ENCODE measurements at places on chromosomes 13 and 19.
A peak's percentile ranks its signal among the peaks of the same experiment; 100 is the strongest.

DNA sequence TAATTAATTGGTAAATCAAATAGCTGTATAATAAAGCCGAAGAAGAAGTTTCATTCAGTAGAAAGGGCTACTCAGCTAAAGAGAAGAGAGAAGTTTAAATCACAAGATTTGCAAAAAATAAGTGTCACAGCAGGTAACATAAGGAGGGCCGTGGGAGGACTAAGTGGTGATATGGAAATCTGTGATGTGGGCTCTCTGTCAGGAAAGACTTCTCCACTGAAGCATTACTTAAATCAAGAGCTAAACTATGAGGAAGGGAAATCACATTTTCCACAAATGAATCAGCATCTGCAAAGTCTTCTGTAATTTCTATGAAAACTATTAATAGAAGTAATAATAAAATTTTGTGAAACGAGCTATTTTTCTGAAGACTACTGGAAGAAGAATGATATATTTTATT lies 153.8 kb downstream of the PCDH9 start:
- no peak for DNase-seq

DNA sequence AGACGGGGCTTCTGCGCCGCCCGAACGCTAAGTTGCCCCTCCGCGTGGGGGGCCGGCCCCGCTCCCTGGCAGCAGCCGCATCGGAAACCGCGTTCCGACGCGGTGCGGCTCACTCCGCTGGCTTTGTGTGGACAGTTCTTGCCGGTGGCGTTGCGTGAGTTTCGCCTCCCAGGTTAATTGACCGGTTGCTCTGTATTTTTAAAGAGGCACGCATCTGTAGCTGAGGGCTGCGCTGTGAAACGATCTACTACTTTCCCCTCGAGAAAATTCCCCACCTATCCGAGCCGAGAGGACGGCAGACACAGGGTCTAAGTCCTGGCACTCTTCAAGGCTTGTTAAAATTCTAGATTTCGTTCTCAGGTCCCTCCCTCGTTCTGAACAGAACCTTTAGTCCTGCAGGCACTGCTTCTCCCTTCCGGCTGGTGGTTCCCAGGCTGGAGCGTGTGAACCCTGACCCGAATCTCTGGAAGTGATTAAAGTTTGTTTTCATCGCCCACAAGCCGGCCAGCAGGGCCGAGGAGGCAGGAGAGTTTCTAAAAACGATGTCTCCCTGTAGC lies 933 bp downstream of the ARHGEF7 start:
- DNase-seq: no peak

- DNase-seq: no peak
These were observed 81.9 kb downstream of the SLC6A16 start for GRCh38 chr19:49243129-49243528.

GRCh38 chr13:74093691-74094090 lies 40.5 kb downstream of the KLF12 start:
- DNase-seq: no peak

GRCh38 chr19:19459073-19459472 lies 53.6 kb downstream of the GATAD2A start:
- DNase-seq: no peak

- no peak for DNase-seq
These were observed 52.8 kb downstream of the ZNF823 start for GRCh38 chr19:11685676-11686650.

DNA sequence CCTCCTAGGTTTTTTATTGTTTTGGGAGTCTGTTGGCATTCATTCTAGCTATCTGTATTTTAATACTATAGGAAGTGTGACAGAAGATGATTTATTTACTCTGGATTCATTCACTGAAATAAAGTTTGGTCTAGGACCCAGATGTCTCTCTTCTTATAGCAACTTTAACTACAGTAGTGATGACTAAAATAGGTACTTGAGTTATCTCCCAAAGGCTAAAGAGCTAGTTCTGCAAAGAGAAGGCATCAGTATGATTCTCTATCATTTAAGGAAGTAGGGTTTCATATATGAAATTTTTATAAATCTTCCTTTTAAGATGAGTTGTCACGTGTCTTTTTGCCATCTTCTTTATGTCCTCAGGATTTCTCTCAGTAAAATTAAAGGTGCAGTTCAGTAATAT lies 507.4 kb downstream of the KCTD12 start:
- no peak for DNase-seq

DNA sequence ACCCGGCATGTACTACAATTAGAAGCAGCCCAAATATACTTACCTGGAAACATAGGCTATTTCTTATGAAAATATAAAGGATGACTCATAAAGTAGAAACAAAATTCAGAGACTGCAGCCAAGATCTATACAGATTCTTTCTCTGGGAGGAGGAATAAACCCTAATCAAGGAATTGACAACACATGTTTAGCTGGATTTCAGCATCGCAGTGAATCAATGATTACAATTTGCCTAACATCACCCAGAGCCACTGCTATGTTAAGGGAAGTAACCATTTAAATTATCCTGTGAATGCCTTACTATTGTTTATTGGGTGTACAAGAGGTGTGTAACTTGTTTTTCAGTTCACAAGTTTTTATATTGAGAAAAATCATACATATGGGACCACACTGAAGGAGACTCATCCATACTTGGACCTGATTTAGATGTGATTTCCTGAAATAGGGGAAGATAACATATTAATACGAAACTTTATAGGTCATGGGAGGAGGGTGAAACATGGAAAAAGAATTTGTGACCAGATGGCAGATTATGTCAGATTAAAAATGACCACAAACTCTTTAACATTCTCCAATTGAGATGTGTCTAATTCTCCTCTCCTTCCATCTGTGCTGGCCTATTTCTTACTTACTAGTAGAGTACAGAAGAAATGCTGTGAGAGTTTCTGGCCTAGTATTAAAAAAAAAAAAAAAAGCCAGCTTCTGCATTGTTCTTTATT lies 1168.4 kb downstream of the SLITRK1 start:
- DNase-seq: no peak

- DNase-seq: no peak
These were observed 124.4 kb downstream of the NALCN start for GRCh38 chr13:101291646-101292515.

- no peak for DNase-seq
These were observed 29.8 kb downstream of the ADGRE2 start for GRCh38 chr19:14748601-14749000.

DNA sequence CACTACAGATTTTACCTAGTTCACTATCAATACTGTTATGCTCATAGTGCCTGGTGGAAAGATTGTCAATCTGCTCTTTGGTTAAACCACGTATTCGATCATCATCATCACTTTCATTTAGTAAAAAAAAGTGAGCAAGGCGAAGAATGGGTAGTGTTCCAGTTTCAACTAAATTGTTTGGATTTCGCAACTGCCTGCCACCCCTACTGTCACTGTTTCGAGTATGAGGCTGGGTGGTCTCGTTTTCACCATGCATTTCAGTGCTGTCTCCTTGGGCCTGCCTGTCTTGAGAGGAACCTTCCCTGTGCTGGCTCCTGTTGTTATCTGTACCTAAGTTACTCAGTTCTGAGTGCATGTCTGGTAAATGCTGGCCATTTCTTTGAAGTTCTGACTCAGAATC lies 8.1 kb downstream of the RNF6 start:
- DNase-seq: no peak

DNA sequence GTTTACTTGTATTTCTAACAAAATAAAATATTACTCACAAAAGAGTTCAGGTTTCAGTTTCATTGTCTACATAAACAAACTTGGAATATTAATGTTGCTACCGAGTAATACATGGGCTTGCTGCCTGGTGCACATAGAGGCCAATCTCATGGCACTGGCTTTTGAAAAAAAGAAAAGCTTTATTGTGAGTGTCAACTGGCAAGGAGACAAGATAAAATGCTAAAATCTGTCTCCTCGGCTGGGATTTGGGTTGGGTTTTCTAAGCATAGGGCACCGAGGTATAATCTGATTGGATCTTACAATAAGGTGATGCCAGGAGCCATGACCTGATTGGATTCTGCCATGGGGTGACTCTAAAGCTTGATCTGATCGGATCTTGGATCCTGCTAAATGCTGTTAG lies 1519.9 kb upstream of the MIR17HG start:
- no peak for DNase-seq

- no peak for DNase-seq
These were observed 4.9 kb upstream of the ZBTB7A start for GRCh38 chr19:4071610-4072009.

- DNase-seq: no peak
These were observed 102.4 kb downstream of the KCTD12 start for GRCh38 chr13:76783798-76784197.

DNA sequence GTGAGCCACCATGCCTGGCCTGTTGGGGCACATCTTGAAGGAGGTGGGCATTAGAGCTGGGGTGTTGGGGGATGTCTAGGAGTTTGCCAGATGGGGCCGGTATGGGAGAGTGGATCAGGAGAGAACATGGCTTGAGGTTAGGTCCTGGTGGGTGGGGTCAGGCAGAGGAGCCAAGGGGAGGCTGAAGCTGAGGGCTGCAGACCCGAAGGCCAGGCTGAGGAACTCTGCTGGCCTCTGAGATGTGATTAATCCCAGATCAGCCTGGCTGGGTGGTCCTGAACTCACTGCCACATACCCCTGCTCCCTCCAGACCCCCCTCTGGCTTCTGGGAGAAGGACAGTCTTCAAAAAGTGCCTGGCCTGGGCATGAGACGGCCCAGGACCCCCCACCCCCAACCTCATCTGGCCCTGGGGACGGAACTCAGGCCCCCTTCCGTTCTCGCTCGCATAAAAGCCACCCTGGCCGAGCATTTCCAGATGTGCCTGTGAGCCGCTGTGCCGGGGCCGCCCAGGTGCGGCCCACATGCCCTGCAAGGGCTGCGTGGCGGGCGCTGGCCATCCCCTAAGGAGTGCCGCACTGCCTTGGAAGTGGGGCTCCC lies 2.7 kb downstream of the FSTL3 start:
- no peak for DNase-seq

DNA sequence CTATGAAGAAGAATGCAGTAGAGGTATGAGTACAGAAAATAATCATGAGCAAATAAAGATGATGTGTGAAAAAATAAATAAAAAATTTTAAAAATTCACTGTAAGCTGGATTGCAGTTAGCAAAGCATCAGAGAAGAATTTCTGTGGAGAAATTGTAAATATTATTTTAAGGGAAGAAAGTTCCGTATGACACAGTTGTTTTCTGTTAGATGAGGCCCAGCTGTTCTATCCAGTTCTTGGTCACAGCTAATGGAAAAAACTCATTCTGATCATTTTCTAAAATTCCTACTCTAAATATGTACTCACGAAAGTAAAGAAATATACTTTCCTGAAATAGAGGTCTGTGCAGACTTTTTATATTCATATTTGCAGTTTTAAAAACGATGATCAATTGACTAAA lies 578.8 kb downstream of the DCT start:
- DNase-seq: no peak

GRCh38 chr13:93496985-93497673 lies 270.5 kb downstream of the GPC6 start:
- no peak for DNase-seq

DNA sequence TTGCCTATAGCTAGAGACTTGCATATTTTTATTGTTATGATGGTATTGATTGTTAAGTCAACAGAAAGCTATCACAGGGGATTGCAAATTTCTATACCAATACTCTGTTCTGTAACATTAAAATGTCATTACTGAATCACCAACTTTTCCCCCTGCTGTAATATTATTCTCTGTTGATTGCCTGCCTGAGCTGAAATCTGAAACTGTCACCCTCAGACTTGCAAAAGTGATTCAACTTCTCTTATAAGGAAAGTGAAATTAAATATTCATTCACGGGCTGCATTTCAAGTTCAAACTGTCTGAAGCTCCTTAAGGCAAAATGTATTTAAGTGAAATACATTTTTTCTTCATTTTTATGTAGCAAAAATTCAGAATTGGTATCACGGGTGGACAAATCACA lies 723.2 kb downstream of the PCDH9 start:
- DNase-seq: no peak

DNA sequence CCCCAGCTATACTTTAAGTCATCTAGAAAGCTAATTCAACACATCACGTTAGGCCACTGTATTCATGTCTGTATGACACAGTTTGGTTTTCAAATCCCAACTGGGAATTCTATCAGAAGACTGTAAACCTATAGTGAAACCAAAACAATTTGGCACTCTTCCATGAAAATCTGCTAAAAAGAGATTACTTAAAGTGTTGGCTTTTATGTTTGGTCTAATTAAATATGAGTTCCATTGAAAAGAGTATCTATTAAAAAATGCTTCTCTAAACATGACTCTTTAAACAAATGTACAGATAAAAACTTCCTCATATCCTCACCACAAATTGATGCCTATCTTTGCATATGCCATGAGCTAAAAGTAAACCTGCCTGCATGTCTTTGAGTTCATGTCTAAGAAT lies 25.4 kb downstream of the PCDH9 start:
- DNase-seq: no peak

- peak; percentile 60 for DNase-seq
These were observed at the start of gene UBE2L5 for GRCh38 chr13:30422054-30422839. UBE2L5 (plus strand) TSS chr13:30422493; CDS start chr13:30427991, 5,498 bp downstream.

GRCh38 chr19:48806518-48806817 lies 4.4 kb downstream of the BCAT2 start:
- peak; percentile 21 for DNase-seq

GRCh38 chr13:28754698-28755545 lies 36.2 kb upstream of the SLC46A3 start:
- no peak for DNase-seq

- peak; percentile 47 for DNase-seq
These were observed 399 bp upstream of the SPTBN4 start for GRCh38 chr19:40466219-40466984.

- DNase-seq: no peak
These were observed 648.0 kb downstream of the DACH1 start for GRCh38 chr13:71218960-71219359.

DNA sequence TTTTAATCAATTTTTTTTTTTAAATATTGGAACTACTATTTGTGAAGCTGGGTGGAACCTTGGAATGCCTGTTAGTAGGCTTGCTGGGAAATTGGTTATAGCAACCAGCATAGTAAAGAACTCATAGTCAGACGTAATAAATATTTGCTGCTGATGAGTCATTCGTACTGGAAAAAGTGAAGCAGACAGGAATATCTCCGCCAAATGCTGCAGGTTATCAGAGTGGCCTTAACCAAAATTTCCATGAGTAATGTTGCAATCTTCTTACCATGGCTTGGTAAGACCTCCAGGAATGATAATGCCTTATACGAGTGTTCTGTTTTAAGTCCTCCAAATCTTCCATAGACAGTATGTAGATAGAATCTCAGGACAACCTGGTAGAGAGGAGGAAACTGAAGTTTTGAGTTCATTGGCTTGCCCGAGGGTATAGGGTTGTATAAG lies 34.2 kb downstream of the MBNL2 start:
- no peak for DNase-seq

DNA sequence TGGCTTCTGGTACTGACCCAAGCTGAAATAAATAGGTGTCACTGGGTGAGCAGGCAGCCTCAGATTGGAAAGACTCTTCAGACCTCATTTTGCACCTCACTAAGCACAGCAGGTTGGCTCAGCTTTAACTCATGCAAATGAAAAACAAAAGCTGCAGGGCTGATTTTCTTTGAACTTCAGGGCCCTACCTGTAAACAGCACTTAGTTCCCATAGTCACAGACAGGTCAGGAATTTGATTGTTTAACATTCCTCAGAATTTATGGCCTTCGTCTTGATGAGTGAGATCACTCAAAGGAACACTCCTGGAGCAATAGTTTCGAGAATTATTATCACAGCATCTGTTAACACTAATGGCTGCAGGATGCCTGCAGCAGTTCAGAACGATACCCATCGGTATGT lies 718.5 kb downstream of the EFNB2 start:
- no peak for DNase-seq

Measured in activated CD4-positive, alpha-beta T cell treated with anti-CD3 and anti-CD28 coated beads for 24 hours (primary cell).